ENCODE measurements at places on chromosomes 6 and 20.

DNA sequence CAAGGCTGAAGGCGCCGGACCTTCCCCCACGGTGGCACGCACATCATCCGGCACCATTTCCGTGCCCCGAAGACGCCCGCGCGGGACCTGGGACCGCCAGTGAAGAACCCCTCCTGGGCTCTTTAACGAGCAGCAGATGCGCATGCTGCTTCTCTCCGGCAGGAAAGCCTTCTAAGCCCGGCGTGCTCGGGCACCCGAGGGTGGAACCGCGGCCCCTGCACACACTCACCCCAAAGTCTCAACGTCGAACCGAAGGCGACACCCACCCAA is 240 bp downstream of the FOXQ1 start:
- DNase-seq, result no peak

DNA sequence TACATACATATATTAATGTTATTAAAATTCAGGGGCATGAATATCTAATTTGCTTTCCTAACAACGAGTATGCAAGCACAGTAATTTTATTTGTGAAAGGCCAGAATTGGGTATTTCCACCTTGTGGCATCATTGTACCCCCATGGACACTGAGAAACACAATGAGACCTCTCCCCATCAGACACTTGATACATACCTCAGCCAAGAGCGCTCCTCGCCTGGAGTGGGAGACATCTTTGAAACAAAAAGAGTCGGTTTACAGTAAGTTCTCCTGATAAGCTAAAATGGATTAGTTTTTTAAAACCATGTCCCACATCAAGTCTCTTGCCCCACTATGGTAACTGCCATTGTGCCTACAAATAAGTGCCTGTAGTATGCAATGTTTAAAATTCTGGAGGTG is 2.1 kb downstream of the CNR1 start:
- no peak for DNase-seq

- DNase-seq, result no peak
Observed at GRCh38 chr6:69368613-69369012, 428.2 kb downstream of the LMBRD1 start.

DNA sequence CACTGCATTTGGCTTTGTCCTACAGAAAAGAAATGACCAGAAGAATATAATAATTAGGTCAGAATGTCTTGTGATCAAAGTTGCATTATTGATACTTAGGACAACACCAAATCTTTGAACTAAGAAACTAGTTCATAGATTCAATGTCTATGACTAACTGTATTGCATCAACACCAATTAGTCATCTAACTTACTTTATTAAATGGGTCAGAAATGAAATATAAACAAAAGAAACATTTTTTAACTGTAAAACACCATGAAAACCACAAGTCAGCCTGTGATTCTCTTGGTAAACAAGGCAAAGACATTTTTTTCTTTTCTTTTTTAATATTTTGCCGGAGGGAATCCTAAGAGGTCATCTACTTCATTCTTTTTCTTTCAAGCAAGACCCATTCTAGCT is 114.1 kb upstream of the HDDC2 start:
- DNase-seq, result no peak

DNA sequence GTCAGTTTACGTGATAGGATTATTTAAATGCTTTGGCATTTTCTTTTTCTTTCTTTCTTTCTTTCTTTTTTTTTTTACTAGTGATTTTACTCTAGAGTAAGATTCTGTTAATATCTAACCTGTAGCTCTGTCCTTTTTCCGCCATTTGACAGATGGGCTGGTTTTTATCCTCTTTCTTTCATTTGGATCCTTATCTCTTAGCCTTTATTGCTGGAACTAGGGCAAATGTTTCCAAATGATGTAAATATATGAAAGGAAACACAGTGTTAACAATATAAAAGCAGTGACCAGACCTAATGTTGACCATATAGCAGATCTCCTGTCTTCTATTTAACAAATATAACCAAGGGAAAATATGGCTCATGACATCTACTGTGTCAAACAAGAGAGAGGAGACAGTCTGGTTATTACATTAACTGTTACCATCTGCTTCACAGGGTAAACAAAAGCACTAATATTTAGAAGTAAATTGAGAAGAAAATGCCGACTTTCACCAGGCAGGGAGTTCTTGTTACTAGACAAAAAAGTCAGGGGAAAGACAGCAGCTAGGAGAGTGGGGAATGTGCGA is 59.8 kb upstream of the GCLC start:
- no peak for DNase-seq

- no peak for DNase-seq
Observed at GRCh38 chr20:37670351-37670791, 23.5 kb upstream of the CTNNBL1 start.

- no peak for DNase-seq
Observed at GRCh38 chr6:143901885-143902750, 37.8 kb downstream of the ZC2HC1B start.

GRCh38 chr6:55902796-55903195 is 27.4 kb upstream of the BMP5 start:
- DNase-seq, result no peak

- no peak for DNase-seq
Observed at GRCh38 chr6:84095156-84095555, 61.6 kb downstream of the MRAP2 start.

- DNase-seq, result no peak
Observed at GRCh38 chr20:57999465-58000111, 228.9 kb downstream of the ANKRD60 start.

- peak; percentile 16 for DNase-seq
Observed at GRCh38 chr6:34324738-34325444, 67.6 kb downstream of the NUDT3 start.

DNA sequence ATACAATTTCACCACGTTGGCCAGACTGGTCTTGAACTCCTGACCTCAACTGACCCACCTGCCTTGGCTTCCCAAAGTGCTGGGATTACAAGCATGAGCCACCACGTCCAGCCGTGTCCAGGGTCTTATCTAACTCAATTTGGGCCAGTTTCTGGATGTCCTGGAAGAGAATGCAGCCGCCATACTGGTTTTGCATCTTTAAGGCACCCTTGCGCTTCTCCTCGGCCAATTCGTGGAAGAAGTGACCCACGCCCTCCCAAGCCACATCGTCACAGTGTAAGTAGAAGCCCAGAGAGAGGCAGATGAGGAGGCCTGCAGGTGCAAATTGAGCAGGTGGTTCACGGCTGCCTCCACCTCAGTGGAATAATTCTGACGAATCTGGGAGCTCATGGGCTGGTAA is 3.7 kb upstream of the ZNF335 start:
- no peak for DNase-seq

- no peak for DNase-seq
Observed at GRCh38 chr20:9490161-9490560, 24.2 kb upstream of the LAMP5 start.

GRCh38 chr6:41649596-41649995 is 11.3 kb downstream of the MDFI start:
- DNase-seq, result no peak

- DNase-seq, result peak; percentile 46
Observed at GRCh38 chr6:42879372-42880239, at the start of gene RPL7L1. Gene RPL7L1 (plus strand): TSS chr6:42879616. CDS start chr6:42879911, 295 bp downstream.

- DNase-seq, result no peak
Observed at GRCh38 chr6:13763740-13764381, 50.5 kb downstream of the MCUR1 start.

DNA sequence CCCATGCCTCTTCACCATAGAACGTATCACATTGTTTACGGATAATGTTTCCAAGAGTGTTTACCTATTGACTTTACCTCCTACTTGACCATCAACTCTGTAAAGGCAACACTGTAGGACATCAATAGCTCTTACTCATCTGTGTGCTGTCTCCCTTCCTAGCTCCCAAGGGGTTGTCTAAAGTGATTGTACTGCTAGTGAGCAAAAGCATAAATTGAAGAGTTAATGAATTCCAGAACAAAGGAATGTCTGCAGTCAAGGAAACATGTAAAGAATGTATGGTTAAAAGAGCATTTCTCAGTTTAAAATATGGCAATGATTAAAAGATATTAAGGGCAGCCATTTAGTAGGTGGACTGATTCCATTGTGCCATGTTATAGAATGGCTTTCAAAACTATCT is 985.4 kb downstream of the TBC1D32 start:
- DNase-seq, result no peak

DNA sequence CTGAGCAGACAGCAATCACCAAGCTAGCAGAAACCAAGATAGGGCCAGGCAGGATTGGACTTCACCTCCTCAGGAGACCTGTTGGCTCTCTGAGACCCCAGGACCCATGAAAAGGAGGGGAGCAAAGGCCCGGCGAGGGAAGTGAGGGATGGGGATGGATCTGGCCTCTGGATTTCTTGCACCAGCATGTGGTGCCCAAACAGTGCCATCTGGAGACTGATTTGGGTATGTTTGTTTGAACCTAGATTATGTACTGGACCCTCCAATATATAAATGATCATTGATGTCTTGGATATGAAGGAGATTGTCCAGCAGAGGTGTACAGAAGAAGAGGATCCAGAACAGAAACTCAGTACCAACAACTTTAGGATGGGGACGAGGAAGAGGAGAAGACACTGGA is 83.4 kb upstream of the LY86 start:
- no peak for DNase-seq
